ENCODE measurements at places on chromosomes 4 and X.

GRCh38 chr4:57065730-57066482, 44.3 kb downstream of the IGFBP7 start:
- no peak for DNase-seq

DNA sequence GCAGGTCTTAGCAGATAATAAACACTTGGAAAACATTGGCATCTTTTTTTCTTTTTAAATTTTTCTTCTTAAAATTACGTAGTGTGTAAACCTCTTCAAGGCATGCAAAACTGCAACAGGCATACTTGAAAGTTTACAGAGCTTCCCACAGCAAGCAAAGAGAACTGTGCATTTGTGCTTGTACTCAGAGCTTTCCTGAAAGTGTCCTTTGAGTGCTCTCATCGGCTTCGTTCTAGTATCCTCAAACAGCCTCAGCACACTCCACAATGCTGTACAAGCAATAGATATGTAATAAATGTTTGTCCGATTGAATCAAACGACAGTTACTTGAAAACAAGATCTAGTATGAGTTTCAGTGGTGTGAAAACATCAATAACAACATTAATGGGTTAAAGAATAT, 227.5 kb downstream of the PAPSS1 start:
- no peak for DNase-seq

DNA sequence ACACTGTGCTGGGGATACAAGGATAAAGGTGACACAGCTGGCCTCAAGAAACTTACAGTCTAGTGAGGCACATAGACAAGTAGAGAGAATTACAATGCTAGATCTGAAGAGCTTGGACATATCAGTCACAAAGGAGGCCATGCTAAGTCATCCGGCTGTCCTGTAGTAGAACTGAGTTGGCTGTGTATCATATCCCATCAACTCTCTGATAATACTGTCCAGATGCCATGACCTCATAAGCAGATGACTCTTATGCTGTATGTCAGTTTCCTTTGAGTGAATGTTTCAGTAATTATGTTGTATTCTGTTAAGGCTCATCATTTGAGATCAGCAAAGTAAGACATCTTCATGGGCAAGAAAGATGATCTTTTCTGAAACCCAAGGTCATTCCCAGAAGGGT, 442.9 kb downstream of the MID1IP1 start:
- no peak for DNase-seq

GRCh38 chr4:134470544-134470943, 269.0 kb upstream of the PABPC4L start:
- peak; percentile 28 for DNase-seq

- DNase-seq, result no peak
Measured at GRCh38 chr4:57658188-57658587, 548.0 kb upstream of the IGFBP7 start.

DNA sequence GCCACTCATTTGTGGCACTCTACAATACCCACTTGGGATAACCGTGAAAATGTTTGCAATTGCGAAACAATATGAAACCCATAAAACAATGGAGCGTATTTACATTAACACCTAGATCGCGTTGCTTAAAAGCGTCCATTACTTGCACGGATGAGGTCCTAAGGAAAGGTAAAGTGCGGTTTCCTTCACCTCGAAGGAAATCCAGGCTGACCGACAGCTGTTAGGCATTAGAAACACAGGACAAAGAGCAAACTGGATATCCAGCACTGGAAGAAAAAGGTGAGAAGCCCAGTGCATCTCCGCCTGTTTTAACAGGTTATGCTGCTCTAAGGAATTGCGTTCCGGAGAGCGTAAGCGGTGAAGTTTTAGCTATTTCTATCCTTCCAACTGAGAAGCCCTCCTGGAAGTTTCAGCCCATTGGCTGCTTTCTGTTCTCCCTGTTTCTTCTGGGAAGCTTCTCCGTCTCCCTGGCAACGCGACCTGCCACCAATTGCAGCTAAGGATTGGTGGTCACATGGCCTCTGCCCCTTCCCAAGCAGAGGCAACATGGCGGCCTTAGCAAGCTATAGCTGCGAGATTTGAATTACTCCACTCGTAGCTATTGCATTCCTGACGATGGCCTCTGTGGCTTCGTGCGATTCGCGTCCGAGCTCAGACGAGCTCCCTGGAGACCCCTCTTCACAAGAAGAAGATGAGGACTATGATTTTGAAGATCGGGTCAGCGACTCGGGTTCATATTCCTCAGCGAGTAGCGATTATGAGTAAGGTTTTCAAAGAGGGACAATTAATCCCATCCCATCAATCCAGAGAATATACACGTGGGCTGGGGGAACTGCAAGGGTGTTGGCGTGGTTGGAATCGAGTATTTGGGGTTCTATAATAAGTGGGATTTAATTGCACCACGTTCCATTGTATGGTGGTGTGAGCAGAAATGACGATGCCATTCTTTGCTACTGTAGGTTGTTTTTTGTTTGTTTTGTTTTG, at the start of gene INTU:
Gene INTU, plus strand, starts transcription at position 538 of the 984 bp plus-strand sequence. Its CDS starts 78 bp downstream, at position 616.
- peak; percentile 95 for DNase-seq

DNA sequence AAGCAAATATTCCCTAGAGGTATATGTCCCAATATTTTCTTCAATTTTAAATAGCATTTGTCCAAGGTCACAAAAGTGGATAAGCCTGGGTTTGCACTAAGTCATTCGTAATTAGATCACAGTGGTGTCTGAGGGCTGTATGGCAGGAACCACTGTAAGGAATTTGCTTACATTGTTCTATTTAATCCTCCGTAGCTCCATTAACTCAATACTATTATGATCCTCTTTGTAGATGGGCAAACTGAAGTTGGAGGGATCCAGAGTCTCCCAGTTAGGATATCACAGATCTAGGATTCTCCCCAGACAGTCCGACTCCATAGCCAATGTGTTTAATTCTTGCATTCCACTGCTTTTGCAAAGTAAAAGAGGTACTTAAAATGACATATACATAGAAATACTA, 242.7 kb upstream of the DCAF8L1 start:
- DNase-seq, result no peak

- no peak for DNase-seq
Measured at GRCh38 chr4:142021181-142021580, 384.8 kb downstream of the IL15 start.

DNA sequence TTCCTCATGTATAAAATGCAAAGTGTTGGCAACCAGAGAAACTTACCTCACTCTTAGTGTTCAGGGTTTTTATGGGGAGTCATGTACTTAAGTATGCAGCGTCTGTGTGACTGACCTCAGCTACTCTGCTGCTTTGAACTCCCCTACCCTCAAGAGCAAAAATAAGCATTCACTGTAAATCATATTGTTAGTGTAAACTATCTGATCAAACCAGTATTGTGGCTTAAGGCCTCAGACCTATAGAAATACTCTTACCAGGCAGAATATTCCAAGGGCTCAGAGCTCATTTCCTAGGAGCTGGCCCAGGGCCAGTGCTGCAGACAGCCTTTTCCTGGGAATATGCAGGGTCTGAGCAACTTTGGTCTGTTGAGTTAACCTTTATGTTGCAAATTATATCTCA, 453.1 kb downstream of the CCSER1 start:
- DNase-seq, result no peak

GRCh38 chr4:7518871-7519637, 84.3 kb upstream of the PSAPL1 start:
- no peak for DNase-seq

DNA sequence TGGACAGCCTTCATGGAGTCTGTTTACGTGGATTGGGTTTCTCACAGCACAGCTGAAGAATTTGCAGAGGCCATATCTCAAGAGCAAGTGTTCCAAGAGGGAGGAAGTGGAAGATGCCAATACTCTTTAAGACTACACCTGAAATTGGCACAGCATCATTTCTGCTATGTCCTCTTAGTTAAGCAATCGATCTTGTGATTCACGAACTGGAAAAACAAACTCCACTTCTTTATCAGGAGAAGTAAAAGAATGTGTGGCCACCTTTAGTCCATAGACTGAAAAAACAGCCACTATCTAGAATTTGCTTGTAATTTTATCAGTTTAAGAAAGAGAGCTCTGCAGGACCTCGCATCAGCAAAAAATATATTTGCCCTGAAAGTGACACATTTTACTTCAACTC, 473.1 kb upstream of the ATOH1 start:
- no peak for DNase-seq

DNA sequence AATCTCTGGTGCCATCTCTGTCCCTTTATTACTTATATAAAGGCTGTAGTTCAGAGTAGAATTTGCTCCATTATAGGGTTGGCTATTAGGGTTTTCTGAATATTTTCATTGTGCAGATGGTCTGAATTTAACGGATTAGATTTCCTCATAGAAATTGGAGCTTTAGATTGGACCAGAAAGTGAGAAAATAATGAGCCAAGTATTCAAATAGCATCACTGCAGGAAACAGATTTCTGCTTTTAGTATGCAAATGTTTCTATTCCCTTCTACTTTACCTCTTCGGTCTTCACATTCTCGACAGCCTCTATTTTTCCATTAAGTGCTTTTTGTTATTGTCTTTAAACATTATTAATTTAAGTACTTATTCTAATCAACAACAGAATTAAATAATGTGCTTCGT, 55.4 kb downstream of the TRIM2 start:
- DNase-seq, result no peak

DNA sequence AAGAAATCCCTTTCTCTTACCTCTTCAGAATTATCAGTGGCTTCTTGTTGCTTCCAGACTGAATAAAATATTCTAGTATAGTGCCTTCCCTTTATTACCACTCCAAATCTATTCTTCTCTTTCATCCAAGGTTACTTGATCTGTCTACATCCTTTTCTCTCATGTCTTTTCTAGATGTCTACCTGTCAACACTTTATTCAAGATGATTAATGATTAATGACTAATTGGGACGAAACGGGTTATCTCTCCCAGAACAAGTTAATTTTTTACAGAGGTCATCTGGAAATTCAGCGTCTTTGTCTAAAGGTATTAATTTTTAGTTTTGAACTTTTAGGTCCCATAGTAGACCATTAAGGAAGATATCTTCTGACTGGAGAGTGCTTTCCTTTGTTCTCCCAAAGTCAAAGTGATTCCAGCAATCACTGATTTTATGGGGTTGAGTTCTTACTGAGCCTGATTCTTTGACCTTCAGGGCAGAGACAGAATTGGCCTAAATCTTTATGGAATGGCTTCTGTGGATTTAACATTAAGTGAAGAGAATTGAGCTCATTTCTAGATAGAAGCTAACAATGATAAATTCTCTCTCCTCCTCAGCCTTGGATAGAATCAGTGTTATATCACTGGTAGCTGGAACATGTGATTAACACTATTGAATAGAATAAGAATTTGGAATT, 335.4 kb upstream of the TEX13C start:
- DNase-seq, result no peak

DNA sequence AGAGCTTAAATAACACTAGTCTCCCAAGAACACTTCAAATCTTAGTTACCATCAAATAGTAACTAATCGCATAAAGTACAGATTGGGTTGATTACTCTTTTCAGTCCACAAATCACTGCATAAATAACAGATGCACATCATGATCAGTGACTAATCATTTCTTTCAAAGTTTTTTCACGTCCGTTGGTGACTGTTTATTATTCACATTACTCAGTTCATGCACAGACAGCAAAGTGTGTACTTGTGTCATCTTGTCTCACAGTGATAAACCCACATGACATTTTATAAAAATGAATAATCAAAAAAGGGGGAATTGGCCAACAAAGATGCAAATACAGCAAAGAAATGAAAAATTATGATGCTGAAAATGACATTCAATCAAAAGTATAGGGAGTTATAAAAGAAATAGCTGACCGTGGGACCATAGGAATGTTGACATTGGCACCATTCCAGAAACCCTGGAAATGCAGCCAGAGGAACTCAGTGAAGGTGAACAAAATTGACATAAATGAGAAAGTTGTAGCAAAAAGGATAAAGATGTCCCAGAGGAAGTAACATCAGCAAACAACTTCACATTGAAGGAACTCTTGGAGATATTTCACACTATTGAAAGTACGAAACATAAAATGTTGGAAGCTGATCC, 161.5 kb downstream of the SOX3 start:
- DNase-seq, result no peak

GRCh38 chr4:42656944-42657792, at the start of gene ATP8A1:
Gene ATP8A1 (minus strand): TSS chr4:42657105. CDS start chr4:42656873, 232 bp downstream.
- DNase-seq, result peak; percentile 94

DNA sequence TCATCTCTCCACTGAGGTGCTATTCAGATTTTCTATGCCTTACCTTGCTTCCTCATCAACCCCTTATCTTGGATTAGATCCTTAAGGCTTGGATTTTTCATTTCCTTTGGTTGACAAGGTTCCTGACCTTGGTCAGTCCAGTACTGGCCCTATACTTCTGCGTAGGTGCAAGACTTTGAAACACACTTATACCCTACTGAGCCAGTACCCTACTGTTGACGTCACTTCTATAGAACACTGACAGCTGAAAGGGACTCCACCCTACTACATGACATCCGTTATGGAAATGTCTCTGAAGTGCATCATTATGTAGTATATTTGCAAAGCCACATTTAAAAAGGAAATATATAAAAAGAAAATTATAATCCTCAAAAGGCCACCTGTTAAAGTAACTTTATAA, 12.0 kb upstream of the PLS3 start:
- no peak for DNase-seq

GRCh38 chrX:43349363-43349762, 306.7 kb upstream of the MAOA start:
- DNase-seq, result peak; percentile 56

GRCh38 chr4:146520896-146521540, 722 bp downstream of the SLC10A7 start:
- peak; percentile 67 for DNase-seq

- no peak for DNase-seq
Measured at GRCh38 chrX:23292354-23292987, 42.2 kb upstream of the PTCHD1 start.

DNA sequence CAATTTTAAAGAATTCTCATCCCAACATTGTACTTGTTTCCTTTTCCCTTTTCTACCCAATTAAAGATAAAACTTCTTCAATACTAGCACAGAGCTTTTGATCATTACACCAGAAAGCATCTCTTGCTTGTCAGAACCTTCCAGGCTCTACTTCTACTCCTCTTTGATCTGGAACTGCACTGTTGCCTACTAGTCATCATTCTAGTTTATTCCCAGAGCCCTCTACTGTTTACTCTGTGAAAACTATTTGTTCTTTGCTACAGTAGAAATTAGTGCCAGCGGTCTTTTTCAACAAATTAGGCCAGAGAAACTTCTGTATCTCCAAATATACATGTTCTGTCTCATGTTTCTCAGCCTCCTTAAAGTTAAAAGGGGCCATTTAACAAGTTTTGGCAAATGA, 46.8 kb upstream of the TMPRSS11F start:
- no peak for DNase-seq

GRCh38 chr4:151702256-151702655, 58.6 kb downstream of the GATB start:
- no peak for DNase-seq

DNA sequence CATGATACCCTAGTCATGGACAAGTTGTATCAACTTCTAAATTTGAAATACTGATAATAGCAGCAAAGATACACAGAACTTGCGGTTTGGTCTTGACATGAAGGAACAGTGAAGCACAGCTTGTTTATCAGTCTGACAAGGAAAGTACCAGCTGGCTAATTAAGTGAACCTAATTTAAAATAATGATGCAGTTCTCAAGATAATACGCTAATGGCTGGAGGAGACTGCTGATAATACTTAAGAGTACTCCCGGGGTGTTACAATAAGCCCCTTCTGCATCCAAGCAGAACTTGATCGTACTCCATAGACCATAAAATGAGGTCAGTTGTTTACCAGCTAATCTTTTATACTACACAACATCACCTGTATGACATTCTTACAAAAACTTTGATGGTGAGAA, 697.5 kb downstream of the FSTL5 start:
- DNase-seq, result no peak

Measured in colonic mucosa (tissue), 4 donors.